Body of pancreas (tissue), 4 donors: ENCODE measurements at places on chromosomes 3 and 15. TPM values are rescaled to one million over a fixed set of nuclear protein-coding genes. Genes with fewer than 3 reads are reported as not detected.

B3GALNT1 gene
- total RNA-seq = 4.6 TPM

ISLR gene
- total RNA-seq = 10.5 TPM

NR1I2 gene
- total RNA-seq = not detected

CAND2 gene
- 6.6 TPM for total RNA-seq

ATR gene
- total RNA-seq = 18.8 TPM

RARB gene
- total RNA-seq = 3.0 TPM

PLA2G4B gene
- total RNA-seq = 18.1 TPM

STRIT1 gene
- total RNA-seq = not detected

EOGT gene
- total RNA-seq = 15.6 TPM

C15orf62 gene
- total RNA-seq = 0.26 TPM

LRRC2 gene
- 2.3 TPM for total RNA-seq

C3orf70 gene
- 0.99 TPM for total RNA-seq

DALRD3 gene
- total RNA-seq = 67.6 TPM

TMEM45A gene
- total RNA-seq = 24.1 TPM

WDR72 gene
- total RNA-seq = 9.2 TPM

MASP1 gene
- total RNA-seq = not detected

TMC3 gene
- total RNA-seq = not detected

DAZL gene
- total RNA-seq = not detected

SLC27A2 gene
- 4.6 TPM for total RNA-seq

RPL29 gene
- 792 TPM for total RNA-seq

CRELD1 gene
- total RNA-seq = 23.6 TPM

PPM1L gene
- 13.7 TPM for total RNA-seq

GCSAM gene
- not detected for total RNA-seq

PSTPIP1 gene
- 3.3 TPM for total RNA-seq

SV2B gene
- total RNA-seq = 20.4 TPM

POLR2M gene
- 22.6 TPM for total RNA-seq

EIF4E3 gene
- 9.6 TPM for total RNA-seq

FES gene
- total RNA-seq = 16.9 TPM

ZNF502 gene
- total RNA-seq = 2.3 TPM

AGBL1 gene
- not detected for total RNA-seq

LMLN gene
- 1.6 TPM for total RNA-seq

FILIP1L gene
- 27.8 TPM for total RNA-seq

MME gene
- total RNA-seq = 3.4 TPM

AADAC gene
- 8.0 TPM for total RNA-seq

ZBED2 gene
- not detected for total RNA-seq
